ENCODE measurements at places on chromosomes 7 and 10.

- no peak for DNase-seq
These were observed 66.5 kb downstream of the CTNNA3 start for GRCh38 chr10:67629461-67629971.

GRCh38 chr10:47349941-47350371, 1.8 kb downstream of the RBP3 start:
- DNase-seq = no peak

DNA sequence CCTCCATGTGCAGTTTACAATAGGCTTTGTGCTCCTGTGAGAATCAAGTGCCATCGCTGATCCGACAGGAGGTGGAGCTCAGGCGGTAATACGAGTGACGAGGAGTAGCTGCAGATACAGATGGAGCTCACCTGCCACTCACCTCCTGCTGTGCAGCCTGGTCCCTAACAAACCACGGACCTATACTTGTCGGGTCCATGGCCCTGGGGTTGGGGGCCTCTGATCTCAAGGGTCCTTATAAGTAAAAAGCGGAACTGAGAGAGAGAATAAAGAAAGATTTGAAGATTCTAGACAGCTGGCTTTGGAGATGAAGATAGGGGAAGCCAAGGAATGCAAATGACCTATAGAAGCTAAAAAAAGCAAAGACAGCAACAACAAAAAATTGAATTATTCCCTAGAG, 130.6 kb downstream of the PLXDC2 start:
- DNase-seq = no peak

DNA sequence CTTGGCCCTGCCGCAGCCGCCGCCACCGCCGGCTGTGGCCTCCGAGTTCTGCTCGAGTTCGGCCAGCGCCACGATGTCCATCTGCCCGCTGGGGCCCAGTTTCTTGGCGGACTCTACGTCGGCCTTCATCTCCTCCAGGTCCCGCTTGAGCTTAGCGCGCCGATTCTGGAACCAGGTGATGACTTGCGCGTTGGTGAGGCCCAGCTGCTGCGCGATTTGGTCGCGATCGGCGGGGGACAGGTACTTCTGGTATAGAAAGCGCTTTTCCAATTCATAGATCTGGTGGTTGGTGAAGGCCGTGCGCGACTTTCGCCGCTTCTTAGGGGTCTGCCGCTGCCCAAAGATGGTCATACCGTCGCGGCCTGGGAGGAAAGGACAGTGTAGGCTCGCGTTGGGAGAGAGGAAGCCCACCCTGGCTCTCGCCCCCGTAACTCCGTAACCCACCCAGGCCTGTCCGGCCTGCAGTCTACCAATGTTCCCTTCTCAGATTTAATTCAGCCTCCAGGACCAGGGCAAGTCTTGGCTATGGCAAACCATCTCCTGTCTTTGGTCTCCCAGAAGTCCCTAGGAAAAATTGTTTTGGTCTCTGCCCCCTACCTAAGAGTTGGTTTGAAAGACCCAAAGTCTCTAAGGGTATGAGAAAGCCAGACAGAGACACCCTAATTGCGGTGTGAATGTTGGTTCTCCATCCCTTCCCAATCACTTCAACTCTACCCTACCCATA, 1.7 kb downstream of the LBX1 start:
- DNase-seq = no peak

DNA sequence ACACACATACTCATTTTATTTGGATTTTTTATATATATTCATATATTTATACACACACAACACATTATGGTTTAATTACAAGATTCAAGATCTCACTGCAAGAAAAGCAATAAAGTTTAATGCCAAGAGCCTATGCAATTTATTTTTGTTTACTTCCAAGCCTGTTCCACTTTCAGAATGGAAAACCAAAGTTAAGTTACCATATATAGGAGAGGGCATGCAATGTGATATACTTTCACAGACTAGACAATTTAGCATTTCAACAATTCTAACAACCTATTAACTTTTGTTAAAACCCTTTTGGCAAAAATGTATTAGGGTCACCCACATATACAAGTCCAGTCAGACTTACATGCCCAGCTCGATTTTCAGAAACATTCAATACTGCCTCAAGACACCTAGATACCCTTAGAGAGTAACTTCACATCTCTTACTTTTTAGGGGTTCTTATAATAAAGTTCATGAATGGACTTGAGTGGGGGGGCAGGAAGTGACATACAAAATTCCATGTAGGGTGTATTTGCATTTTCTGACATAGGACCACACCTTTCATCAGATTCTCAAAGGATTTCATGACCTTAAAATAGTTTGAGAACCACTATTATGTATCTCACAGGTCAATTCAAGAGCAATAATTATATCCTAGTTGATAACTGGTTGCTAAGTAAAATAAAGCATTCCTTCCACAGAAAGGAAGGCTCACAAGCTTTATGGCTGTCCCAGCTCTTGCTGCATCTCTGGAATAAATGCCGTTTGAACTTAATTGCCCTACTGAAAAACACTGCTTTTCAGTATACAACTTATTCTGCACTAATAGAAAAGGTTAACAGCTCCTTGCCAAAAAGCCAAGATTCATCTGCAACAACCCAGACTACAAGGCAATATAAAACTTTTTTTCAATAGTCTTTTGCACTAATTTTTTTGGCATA, 2.5 kb downstream of the P4HA1 start:
- DNase-seq = no peak

- no peak for DNase-seq
These were observed 90.1 kb downstream of the CYP51A1 start for GRCh38 chr7:92044148-92044547.

GRCh38 chr7:22364900-22365299, 7.9 kb upstream of the RAPGEF5 start:
- no peak for DNase-seq

DNA sequence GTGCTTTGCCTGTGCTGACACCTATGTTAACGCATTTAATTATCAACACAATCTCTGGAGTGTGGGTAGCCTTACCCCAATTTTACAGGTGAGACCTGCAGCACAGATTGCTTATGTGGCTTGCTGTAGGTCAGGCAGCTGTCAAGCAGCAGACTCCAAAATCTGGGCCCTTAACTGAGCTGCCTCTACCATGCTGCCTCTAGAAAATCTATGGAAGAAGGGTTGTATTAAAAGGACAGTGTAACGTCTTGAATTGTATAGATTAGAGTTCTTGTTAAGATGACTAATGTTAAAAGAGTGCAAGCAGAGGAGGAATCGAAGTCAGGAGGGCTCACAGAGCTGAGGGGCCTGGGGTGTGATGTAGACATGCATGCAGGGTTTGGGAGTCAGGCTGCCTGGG, 1.2 kb upstream of the PON3 start:
- no peak for DNase-seq

DNA sequence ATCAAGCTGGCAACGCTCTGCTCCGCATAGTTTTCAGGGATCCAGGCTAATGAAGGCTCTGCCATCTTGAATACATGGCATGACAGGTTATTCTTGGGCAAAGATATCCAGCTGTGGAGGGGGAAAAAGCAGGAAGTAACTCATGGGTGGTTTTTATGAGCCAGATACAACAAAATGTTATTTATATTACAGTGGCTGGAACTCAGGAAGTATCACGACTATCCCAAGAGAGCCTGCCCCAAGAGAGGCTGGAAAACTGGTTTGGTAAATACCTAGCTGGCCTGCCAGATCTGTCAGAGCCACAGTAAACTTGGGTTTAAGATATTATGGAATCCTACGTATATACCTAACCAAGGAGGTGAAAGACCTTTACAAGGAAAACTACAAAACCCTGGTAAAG, 462.8 kb upstream of the ANKRD30A start:
- no peak for DNase-seq

DNA sequence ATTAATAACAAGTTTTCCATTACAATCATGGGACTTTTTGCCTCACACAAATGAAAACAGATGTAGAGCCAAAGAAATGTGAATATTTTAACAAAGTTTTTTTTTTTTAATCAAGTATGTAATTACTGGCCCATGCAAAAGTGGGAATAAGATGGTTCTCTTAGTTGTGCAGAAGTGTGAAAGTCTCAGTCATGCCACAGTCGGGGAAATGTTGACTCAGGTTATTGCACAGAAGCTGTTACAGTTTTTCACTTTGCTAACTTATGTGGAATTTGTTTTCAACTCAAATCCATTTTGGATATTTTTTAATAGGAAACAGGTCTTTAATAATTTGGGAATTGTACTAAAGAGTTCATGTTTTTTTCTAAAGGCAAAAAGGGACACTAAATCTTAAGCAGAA, 44.0 kb upstream of the CAV2 start:
- no peak for DNase-seq

GRCh38 chr10:78898341-78899097, 170.2 kb upstream of the ZMIZ1 start:
- DNase-seq = no peak

- no peak for DNase-seq
These were observed 1104.2 kb upstream of the LRRN3 start for GRCh38 chr7:109986701-109987100.

GRCh38 chr10:122657729-122658128, 41.9 kb downstream of the C10orf120 start:
- DNase-seq = no peak

DNA sequence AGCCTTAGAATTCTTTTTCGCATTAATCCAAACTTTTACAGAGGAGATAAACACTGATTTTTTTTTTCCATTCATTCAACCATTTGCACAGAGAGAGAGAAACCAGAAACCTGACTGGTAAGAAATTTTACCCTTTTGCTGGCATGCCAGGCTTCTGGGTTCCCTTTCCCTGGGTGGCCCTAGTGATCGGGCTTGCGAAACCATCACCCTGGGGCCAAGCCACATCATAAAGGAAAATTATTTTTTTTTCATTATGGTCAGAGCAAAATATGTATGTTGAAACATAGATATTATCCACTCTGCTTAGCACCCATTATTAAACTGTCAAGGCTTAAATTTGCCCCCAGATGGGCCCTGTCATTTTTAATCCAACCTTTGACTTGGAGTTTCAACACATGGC, 55.4 kb upstream of the INHBA start:
- no peak for DNase-seq

DNA sequence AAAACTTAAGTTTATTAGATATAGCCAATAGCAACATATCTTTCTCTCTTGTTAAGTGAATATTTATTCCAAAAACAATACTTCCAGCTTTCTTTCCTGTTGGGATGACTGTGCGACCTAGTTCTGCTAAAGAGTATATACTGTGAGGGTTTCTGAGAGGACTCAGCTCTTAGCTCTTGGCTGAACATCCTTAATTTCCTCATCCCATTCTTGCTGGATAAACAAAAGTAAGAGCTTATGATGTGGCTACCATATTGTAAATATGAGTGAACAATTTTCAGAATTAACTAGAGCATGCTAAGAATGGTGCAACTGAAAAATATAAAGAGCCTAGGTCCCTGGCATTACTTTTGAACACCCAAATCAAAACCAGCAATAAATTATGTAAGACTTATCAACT, 279.5 kb upstream of the GNAI1 start:
- no peak for DNase-seq

DNA sequence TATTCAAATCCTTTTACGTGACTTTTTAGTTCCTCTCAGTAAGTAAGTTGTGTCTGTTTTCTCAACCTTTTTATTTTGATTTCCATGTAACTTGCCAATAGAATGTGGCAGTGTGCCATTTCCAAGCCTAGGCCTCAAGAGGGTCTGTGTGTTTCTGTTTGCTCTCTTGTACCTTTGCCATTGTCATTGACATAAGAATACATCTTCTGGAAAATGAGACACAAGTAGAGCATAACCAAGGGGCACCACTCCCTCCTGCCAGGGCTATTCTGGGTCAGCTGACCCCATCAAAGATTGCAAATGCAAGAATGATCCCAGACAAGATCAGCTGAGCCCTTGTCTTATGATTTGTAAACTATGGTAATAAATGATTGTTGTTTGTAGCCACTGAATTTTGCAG, 524.0 kb downstream of the IPMK start:
- DNase-seq = no peak
